Astrocyte of the cerebellum (primary cell): ENCODE measurements at places on chromosomes 7 and 10.

DNA sequence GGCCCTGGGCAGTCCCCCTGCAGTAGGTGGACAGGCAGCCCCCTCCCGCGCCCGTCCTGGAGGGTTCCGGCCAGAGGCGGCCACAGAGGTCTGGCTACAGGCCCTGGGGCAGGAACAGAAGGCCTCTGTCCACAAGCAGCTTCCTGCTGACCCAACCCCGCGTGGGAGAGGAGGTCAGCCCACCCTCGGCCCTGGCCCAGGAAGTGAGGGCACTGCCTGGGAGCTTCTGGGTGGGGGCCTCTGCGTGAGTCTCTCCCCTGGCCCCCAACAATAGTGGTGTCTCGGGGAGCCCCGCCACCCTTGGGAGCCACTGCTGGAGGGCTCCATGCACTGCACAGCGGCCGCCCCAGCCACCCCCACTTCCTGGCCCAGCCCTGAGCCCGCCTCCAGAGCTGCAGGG, 4.7 kb downstream of the MICALL2 start:
- DNase-seq = no peak

DNA sequence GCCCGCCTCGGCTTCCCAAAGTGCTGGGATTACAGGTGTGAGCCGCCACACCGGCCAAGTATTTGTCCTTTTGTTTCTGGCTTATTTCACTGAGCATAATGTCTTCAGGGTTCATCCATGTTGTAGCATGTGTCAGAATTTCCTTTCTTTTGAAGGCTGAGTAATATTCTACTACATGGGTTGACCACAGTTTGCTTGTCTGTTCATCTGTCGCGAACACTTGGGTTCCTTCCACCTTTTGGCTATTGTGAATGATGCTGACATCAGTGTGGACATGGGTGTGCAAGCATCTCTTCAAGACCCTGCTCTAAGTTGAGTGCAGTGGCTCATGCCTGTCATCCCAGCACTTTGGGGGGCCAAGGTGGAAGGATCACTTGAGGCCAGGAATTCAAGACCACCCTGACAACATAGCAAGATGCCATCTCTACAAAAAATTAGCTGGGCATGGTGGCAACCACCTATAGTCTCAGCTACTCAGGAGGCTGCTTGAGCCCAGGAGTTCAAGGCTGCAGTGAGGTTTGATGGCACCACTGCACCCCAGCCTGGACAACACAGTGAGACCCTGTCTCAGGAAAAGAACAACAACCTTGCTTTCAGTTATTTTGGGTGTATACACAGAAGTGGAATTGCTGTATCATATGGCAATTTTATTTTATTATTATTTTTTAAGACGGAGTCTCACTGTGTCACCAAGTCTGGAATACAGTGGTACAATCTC, 17.0 kb downstream of the CHST12 start:
- no peak for DNase-seq

DNA sequence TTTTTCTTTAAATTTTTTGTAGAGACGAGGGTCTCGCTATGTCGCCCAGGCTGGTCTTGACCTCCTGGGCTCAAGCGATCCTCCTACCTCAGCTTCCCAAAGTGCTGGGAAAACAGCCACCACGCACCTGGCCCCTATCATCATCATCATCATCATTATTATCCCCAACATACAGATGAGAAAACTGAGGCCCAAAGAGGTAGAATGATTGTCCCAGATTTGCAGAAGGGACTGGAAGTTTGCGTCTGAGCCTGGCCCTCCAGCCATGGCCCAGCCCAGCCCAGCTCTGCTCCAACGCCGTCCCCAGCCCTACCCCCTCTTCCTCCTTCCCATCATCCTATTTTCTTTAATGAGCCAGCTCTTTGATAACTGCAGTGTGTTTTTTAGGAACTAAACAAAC, 34.9 kb downstream of the TMEM130 start:
- DNase-seq = no peak

DNA sequence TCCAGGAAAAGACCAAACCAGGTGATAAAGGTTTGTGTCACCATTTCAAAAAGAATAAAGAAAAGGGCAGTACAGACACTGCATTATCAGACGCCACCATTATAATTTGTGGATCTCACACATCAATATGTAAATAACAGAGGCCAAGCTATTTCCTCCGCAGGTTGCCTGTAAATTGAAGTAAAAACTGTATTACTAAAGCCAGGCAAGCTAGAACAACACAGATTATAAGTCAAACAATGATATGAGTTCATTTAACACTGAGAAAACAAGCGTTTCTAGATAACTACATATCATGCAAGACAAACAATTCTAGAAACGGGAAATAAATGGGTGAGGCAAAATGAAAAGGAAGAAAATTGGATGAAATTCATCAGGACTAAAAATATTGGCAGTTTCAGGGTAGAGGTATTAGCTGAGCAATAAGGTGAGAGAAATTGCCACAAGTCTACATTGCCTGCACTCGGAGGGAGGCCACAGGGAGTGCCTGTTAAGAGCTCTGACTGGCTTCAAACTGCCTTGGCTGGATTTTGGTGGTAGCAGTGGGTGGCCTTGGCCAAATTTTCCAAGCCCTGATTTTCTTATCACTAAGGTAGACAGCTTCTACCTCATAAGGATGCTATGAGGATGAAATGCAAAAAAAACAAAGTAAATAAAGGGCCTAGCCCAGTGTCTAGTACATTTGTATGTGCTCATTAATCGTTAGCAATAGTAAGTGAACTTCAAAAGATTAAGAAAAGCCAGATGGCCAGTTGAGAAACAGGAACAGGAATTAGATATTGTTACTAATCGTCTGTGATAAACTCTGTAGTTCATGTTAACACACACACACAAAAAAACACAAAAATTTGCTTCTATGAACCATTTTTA, 240.0 kb upstream of the NFE2L3 start:
- no peak for DNase-seq

DNA sequence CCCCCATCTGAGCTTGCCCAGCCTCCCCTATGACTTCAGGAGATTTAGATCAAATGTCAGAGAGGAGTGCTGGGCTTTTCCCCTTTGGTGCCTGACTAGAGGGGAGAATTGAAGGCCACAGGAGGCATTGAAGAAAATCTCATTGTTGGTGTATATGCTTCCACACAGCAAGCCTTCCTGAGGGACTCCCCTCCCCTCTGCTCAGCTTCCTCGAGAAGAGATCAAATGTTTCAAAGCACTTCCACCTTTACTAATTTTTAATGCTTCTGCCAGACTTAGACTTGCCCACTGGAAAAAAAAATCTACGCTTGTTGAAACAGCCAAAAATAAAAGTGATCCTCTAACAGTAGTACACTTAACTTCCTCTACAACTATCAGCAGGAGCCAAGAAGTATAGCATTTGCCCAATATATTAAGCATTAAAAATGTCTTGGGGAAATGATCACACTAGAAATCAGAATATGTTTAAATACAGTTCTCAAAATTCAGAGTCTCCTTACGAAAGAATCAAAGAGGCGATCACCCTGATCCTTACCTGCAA, 79.3 kb downstream of the FZD1 start:
- no peak for DNase-seq
